Stimulated activated CD4-positive, alpha-beta T cell treated with anti-CD3 and anti-CD28 coated beads, Interleukin-4, amount 100 ng/mL, for 48 hours (primary cell): ENCODE measurements at places on chromosomes 7 and 10.

- DNase-seq = no peak
Observed at GRCh38 chr7:17132726-17133125, 165.7 kb upstream of the AHR start.

- DNase-seq = no peak
Observed at GRCh38 chr7:115953592-115954255, 76.8 kb downstream of the TFEC start.

- DNase-seq = peak; percentile 31
Observed at GRCh38 chr7:155998328-155998691, 186.0 kb upstream of the SHH start.

DNA sequence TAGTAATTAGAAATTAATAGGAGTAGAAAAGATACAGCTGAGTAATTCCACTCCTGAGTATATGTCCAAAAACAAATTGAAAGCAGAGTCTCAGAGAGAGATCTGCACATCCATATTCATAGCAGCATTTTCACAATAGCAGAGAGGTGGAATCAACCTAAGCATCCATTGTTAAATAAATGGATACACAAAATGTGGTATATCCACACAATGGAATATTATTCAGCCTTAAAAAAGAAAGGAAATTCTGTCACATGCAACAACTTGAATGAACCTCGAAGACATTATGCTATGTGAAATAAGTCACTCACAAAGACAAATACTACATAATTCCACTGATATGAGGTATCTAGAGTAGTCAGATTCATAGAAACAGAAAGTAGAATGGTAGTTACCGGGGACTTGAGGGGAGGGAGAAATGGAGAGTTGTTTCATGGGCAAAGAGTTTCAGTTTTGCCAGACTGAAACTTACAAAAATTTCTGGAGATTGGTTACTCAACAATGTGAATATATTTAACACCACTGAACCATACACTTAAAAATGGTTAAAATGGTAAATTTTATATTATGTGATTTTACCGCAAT is 18.4 kb downstream of the VTI1A start:
- DNase-seq = no peak

GRCh38 chr7:157043745-157044144 is 33.3 kb upstream of the MNX1 start:
- DNase-seq = no peak

DNA sequence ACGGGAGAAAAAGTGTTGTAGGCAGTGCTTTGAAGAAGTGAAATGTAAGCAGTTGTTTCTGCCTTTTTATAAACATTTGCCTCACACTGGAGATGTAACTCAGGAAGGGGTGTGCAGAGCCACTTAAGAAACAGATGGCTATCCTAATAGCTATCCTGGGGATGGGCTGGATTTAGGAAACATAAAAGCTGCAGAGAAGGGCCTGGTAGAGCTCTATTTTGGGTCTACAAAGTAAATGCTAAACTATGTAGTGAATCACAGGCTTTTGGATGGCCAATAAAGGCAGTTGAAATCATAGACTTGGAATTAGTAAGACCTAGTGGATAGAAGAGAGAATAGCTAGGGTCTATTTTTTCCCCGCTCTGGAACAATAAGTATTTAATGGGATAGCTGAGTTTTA is 79.9 kb upstream of the AGR3 start:
- DNase-seq = no peak

DNA sequence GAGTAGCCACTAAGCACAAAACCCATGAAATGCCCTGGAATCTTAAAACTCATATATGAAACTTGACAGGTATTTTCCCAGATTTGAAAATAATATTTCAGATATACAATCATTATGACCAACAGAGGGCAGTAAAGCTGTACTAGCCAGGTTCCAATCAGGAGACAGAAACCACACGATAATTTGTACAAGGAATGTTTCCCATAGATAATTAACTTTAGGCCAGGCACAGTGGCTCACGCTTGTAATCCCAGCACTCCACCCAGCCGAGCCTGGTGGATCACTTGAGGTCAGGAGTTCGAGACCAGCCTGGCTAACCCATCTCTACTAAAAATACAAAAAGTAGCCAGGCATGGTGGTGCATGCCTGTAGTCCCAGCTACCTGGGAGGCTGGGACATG is 31.0 kb upstream of the NUB1 start:
- DNase-seq = no peak

DNA sequence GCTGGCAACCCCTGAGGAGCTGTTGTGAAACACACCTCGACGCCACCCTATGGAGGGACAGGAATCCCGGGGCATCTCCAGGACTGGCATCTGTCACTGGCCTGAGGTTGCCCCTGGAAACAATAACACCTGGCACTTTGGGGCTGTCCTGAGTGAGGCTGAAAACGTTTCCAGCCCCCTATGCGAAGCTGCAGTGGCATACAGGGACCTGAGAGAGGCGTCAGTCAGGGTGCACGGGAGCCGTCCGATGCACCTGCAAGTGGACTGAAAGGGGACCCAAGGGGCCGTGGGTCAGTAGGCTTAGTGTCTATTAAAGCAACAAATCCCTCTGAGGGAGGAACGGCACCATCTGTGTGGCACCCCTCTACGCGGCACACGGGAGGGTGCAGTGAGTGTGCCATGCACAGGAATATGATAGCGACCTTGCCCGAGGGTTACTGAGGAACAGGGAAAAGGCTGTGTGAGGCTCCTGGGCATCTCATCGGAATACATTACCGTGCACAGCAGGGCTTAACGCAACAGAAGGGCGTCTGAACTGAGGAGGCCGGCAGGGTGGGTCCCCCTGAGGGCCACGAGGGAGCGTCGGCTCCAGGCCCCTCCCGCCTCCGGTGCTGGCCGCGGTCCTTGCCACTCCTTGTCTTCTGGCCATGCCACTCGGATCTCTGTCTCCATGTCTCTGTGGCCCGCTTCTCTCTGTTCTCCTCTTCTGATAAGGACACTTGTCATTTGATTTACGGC is 50.4 kb downstream of the FOXL3 start:
- no peak for DNase-seq

- no peak for DNase-seq
Observed at GRCh38 chr7:150685219-150686029, at the start of gene GIMAP2. Gene GIMAP2, plus strand, starts transcription at chr7:150685706. Its CDS starts 1,354 bp downstream, at chr7:150687060.

DNA sequence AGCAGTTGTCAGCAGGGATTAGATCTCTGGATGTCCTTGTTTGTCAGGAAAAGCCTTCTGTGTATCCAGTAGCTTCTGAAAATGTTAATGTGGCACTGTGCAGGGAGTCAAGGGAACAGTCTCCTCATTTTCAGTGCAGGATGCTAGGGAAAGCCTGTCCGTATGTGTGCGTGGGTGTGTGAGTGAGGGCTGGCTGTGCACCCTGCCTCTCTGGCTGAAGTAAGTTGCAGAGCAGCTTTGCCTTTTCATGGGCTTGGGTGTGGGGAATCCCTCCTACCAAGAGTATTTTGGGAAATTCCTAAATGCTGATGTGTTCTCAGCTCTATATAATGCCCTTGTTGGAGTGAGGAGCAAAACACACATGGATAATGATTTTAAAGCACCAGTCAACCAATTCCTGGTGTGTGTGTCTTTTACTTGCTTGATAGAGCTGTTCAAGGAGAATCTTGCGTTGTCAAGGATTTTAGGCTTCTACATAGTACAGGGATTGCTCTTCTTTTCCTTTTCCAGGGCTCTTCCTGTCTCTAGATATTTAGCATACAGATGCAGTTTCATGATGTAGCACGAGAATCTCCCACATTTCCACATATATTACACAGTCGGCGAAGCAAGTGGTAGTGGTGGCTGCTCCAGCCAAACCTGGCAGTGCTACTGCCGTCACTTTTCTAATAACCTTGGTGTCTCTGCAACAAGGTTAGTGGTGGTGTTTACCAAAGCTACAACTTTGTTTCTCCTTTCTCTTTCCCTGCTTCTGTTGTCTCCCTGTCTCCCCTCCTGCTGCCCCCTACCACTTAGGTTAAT is 92.8 kb downstream of the MCU start:
- no peak for DNase-seq

- DNase-seq = no peak
Observed at GRCh38 chr10:29797616-29798015, 162.8 kb upstream of the SVIL start.

GRCh38 chr7:98054585-98054984 is 52.1 kb upstream of the LMTK2 start:
- no peak for DNase-seq

DNA sequence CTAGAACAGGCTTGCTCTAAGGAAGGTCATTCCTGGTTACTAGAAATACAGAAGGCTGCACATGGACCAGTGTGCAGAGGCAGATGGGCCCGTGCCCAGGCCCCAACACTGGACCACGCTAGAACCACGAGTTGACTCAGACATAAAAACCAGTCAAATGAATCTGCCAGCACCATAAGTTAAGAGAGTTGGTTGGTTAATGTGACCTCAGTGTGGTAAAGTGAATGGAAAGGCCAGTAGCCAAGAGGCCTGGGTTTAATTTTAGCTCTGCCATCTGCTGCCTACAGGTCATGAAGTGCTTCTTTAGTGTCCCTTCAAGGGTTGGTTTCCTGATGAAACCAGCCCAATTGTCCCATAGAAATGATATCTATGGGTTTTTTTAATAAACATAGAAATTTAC is 329.6 kb upstream of the NRP1 start:
- DNase-seq = no peak

GRCh38 chr7:43869867-43870240 is 537 bp upstream of the MRPS24 start:
- no peak for DNase-seq

DNA sequence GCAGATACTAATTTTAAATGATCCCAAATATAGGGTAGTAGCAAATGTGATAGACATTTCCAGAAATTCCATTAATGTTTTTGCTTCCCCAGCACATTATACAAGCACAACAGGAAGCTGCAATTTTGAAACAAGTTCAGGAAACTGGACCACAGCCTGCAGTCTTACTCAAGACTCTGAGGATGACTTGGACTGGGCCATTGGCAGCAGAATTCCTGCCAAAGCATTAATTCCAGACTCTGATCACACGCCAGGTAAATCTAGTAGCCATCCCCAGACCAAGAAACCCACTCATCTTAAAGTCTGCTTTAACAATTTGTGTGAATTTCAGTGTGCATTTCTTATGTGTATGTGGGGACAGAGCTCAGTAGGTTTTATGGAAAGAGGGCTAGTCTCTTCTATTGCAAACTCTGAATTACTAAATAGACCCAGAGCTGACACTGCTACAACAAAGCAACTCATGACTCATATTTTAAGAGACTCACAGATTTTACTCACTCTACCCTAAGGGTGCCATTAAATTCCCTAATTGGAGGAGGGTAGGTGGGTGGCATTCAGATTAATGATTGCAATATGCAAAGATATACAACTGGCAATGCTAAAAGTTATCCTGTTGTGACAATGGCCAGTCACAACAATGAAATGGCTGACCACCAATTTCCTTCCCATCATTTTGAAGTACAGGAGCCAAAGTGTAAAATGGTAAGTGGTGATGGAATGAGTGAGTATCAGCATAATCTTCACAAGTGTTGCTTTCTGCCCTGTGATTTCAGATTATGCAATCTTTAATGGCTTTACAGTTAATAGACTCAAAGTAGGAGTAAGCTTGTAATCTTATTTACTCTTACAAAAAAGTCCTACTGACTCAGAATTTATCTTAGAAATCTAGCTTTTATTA is 317.6 kb upstream of the PLXDC2 start:
- no peak for DNase-seq

DNA sequence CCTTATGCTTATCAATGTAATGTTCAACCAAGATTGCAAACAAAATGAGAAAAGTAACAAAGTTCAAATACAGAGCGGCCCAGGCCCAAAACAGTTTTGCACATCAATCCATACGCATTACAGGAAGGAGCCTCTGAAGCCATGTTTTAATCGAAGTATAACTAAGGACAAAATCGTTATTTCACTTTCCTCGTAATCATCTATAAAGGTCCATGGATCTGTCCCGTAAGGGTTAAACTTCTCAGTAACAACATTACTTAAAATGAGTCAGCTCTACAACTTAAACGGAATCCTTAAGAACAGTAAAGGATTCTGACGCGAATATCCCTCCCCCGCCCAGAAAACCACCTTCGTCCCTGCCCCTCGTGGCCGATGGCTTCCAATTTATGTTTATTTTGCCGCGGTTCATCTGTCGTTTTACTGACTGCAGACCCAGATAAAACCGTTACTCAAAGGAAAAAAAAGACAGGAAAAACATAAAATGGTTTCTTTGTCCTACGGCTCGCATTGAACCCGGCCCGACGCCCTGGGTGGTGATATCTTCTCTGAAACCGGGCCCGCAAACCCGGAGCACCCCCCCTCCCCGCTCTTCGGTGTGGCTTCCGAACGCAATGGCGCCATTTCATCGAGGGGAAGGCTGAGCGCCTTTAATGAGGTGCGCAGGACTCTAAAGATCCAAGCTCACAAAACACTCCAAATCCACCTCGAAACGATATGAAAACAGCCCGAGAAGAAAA is 1.1 kb downstream of the HNRNPA2B1 start:
- DNase-seq = peak; percentile 47

GRCh38 chr7:156731651-156732050 is 91.1 kb downstream of the RNF32 start:
- no peak for DNase-seq

DNA sequence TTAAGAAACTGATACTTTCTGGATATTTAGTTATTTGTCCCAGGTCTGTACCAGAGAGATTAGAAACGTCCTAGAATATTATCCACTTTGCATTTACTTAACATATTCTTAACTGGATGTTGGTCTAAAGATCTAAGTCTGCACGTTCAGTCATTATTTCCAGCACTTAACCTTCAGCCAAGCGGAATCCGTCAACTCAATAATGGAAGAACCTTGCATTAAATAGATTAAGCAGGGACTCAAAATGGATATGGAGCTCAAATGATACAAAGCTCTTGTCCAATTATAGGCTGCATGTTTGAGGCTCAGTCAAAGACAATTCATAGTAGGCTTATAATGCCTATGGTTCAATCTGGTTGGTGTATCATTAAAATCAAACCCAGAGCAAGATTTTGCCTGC is 162.9 kb downstream of the SEMA3D start:
- no peak for DNase-seq

- no peak for DNase-seq
Observed at GRCh38 chr10:15879058-15879457, 18.8 kb upstream of the MINDY3 start.

GRCh38 chr7:116492654-116493109 is 6.9 kb upstream of the CAV2 start:
- no peak for DNase-seq

DNA sequence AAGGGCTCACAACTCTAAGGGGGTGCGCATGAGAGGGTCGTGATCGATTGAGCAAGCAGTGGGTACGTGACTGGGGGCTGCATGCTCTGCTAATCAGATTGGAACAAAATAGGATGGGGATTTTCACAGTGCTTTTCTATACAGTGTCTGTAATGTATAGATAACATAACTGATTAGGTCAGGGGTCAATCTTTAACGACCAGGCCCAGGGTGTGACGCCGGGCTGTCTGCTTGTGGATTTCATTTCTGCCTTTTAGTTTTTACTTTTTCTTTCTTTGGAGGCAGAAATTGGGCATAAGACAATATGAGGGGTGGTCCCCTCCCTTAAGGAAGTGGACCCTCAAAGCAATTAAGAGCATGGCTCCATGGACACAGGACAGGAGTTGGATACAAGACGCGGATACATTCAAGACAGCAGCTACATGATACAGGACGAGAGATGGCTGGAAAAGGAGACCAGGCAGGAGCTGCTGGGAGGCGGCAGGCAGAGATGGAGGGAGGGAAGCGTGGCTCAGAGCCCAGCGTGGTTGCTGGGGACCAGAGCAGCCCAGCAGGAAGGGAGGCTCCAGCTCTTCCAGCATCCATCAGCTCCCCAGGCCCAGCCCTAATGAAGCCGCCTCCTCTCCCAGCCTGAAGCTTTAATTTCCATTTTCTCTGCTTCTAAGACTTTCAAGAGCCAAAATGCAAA is 31.6 kb downstream of the GSDME start:
- no peak for DNase-seq

- no peak for DNase-seq
Observed at GRCh38 chr10:93852476-93853095, 41.2 kb upstream of the SLC35G1 start.

- DNase-seq = no peak
Observed at GRCh38 chr7:15845868-15846267, 159.4 kb upstream of the MEOX2 start.
